ENCODE measurements at places on chromosomes 13 and 19.

DNA sequence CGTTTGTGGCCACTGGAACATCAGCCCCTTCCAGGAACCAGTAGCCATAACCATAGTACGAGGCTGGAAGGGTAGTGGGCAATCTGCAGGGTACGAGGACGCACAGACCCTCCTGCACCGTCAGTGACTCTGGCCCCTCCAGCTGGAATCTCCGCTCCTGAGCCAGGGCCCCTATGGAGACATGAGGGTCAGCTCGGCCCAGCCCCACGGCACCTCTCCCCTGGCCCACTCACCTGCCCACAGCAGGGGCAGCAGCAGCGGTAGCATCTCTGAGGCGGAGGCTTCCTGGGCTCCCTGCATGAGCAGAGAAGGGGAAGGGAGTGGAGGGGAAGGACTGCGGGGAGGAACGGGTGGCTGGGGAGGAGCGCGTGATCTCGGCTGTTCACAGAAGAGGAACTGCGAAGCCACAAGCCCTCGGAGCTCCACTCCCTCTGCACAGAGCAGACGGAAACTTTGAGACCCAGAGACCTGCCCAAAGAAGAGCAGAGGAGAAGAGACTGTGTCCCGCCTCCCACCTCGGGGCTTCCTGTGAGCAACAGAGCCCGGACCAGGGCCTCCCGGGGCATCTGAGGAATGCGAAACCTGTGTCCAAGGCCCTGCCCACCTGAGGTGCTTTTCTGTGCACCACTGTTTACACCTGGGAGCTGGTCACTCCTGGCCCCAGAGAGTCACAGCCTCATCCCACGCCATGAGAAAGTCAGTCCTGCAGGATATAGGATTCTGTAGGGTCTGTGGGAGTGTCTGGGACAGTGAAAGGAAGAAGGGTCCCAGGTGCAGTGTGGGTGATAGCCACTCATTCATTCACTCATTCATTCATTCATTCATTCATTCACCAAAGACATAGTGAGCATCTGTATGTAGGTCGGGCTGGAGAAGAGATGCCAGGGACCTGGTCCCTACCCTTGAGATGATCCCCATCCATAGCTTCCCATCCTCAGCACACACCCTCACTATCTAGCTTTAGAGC, at the start of gene SIGLEC6:
TSS of gene SIGLEC6 (minus strand) at position 322 of the 967 bp plus-strand sequence. CDS start at position 300, 22 bp downstream.
- DNase-seq = no peak

DNA sequence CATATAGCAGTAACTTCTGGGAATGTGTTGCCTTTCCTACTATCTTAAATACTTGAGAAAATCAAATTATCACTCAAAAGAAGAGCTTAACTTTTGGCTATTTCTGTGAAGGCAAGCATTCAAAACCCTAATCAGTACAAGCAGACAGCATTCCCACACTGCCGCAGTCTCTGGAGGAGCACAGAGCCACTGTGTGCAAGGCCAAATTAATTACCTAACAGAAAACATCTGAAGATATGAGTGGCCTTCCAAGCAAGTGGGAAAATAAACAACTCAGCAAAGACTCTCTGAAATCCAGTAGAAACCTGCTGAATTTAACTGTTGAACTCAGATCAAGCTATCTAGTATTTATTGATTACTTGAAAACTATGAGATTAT, 68.2 kb downstream of the COL4A1 start:
- no peak for DNase-seq

DNA sequence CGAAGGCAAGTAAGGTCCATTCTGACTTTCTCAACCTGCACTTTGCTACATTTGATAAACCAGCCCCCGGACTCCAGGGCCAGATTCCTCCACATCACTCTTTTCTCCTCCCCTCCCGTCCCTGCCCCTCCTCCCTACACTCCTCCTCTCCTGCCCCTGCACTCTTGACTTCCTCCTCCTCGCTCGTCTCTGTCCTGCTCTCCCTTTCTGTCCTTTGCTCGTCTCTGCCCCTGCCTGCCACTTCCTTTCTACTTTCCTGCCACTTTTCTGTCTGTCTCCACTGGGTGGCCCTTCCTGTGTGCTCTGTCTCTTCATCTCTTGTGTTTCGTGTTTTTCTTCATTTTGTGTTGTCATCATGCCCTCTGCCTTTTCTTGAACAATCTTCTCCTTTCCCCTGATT, 7.0 kb downstream of the U2AF2 start:
- no peak for DNase-seq

DNA sequence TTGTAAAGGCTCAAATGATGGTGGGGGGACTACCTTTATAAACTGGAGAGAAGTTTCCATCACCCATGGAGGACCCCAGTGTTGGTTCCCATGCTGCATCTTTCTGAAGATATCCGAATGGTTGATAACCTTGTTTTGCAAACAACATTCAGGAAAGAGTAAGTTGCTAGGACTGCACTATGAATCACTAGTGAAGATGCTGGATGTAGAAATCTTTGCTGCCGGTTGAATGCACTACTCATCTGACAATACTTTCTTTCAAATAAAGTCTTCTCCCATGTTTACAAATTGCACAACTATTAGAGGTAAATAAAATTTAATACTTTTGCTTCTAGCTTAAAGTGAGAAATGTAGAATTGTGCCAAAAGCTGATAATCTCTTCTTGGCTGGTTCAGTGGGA, 198.4 kb upstream of the SLITRK6 start:
- DNase-seq = no peak

All from SK-N-DZ (cell line).